ENCODE measurements at places on chromosomes 12 and 14.

DNA sequence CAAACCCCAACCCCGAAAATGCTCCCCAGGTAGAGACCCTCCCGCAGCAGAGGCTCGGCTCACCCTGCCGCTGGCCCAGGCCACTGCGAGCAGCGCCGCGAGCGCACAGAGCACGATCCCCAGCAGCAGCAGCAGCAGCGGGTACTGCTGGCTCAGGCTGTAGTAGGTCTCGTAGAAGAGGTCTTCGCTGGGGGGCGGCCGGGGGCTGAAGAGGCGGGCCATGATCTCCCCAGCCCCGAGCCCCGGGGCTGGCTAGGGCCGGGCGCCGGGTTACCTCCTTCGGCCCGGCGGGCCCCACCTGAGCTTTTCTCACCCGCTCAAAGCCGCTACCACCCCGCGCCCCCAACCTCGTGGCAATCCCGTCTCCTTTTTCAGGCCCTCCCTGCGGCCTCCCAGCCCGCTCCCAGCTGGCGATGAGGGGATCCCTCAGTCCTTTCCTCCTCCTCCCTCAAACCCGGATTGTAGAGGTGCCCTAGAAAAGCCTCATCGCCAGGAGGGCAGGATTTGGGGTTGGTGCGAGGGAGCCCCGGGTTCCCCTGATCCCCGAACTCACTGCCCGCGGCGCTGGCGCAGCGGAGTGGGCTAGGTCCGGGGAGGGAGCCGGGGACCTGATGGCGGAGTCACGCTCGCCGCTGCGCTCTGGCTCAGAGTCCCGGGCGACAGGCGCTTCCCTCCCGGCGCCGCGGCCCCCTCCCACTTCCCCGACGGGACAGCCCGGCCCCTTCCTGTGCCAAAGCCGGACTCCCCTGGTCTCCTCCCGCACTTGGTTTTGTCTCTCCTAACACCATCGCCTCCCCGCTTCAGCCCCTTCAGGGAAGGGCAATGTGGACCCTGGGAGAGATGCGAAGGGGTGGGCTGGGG lies at the start of gene ADCY4:
ADCY4 (minus strand) TSS at position 641 of the 861 bp plus-strand sequence; CDS start at position 222, 419 bp downstream.
- no peak for DNase-seq

- DNase-seq: no peak
These were observed 484.6 kb downstream of the VRK1 start for GRCh38 chr14:97281741-97282140.

GRCh38 chr12:48454667-48455066 lies 17.7 kb upstream of the ANP32D start:
- peak; percentile 14 for DNase-seq

GRCh38 chr12:107178776-107179175 lies 85.4 kb upstream of the CRY1 start:
- no peak for DNase-seq

GRCh38 chr12:116389990-116390389 lies 112.5 kb upstream of the MED13L start:
- DNase-seq: no peak

- DNase-seq: no peak
These were observed 65.6 kb downstream of the NTF3 start for GRCh38 chr12:5497329-5498053.

DNA sequence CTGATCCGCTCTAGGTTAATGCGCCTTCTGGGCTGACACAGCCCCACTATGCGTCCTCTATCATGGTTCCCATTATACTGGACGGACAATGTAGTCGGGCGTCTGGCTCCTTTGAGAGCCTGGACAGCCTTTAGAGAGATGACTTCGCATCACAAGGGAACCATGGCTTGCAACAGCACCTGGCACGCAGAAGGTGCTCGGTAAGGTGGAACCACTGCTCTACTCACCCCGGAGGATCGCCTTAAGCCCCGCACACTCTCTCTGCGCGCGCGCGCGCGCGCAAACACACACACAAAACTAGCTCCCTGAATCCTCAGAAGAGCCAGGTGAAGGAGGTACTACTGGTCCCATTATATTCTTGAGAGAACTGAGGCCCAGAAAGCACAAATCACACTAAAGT lies 7.1 kb downstream of the MAP3K12 start:
- no peak for DNase-seq

- no peak for DNase-seq
These were observed 197.7 kb upstream of the CNOT2 start for GRCh38 chr12:70045514-70045913.

DNA sequence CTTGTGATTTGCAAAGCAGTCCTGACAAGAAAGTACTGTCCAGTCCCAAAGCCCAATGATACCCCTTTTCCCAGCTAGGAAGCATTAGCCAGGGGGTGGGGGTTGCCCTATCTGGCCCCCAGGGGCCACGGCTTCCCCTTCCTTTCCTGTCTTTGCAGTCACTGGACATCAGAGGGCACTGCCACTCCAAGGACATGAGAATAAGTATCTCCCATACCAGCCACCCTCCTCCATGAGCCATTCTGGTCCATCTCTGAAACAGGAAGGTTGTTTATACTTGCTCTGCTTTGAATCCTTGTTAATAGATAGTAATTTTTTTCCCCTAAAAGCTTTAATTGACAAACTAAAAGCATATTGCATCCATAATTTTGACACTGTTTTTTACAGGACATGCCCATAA lies 29.7 kb downstream of the RBM19 start:
- no peak for DNase-seq

DNA sequence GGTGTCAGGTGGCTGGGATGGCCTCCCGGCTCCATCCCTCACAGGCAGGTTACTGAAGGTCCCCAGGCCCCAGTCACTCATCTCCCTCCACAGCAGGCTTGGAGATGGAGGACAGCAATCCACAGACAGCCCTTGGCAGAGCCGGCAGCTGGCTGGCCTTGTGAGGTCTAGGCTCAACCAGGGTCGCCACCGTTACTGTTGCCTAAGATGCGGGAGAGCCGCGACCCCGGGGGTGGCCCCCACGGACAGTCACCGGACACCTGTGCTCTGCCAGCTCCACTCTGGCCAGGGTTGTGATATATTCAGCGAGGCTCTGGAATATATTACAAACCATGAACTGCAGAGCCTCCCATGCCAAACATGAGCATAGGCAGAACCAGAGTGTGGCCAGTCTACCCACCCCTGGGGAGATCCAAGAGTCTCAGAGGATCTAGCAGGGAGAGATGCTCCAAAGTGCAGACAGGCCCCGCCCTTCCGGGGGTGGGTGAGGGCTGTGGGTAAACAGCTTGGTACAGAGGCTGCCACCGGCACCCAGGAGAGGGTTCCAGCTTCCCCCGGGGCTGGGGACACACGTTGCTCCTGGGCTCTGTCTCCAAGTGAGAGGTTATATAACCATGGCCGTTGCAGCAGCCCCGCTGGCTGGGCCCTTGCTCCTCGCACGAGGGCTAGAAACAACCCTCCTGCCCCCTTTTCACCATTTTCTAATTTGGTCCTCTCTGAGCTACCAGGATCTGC lies 55.9 kb upstream of the DIO3 start:
- no peak for DNase-seq

- DNase-seq: no peak
These were observed 7.6 kb downstream of the GPRC5A start for GRCh38 chr12:12898911-12899511.

- DNase-seq: no peak
These were observed 148.0 kb upstream of the G2E3 start for GRCh38 chr14:30410986-30411385.

- no peak for DNase-seq
These were observed 12.6 kb downstream of the EFCAB11 start for GRCh38 chr14:89941830-89942377.

- peak; percentile 53 for DNase-seq
These were observed 127.4 kb downstream of the KTN1 start for GRCh38 chr14:55707365-55707804.

- no peak for DNase-seq
These were observed 4.4 kb downstream of the CACNA1C start for GRCh38 chr12:2057041-2057794.

- peak; percentile 89 for DNase-seq
These were observed 55.2 kb upstream of the CERS5 start for GRCh38 chr12:50222275-50222783.

DNA sequence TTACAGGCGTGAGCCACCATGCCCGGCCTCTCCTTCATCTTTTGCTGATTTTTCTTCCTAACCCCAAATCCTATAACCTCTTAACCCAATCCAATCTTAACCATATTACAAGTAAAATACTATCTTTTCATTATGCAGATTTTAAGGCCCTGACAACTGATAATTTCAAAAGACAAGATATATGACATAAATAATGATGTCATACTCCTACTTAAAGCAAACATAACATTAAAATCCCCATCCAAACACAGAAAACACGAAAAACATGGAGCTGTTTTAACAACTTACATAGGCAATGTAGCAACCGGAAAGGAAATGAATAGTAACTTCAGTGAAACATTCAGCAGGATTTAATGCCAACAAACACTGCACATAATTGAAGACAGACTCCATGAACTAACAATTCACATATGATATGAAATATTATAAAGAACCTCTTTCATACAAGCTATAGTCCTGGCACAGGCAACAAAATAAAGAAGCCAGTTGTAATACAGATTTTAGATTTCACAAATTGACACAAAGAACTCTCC lies 21.5 kb downstream of the USP44 start:
- no peak for DNase-seq

DNA sequence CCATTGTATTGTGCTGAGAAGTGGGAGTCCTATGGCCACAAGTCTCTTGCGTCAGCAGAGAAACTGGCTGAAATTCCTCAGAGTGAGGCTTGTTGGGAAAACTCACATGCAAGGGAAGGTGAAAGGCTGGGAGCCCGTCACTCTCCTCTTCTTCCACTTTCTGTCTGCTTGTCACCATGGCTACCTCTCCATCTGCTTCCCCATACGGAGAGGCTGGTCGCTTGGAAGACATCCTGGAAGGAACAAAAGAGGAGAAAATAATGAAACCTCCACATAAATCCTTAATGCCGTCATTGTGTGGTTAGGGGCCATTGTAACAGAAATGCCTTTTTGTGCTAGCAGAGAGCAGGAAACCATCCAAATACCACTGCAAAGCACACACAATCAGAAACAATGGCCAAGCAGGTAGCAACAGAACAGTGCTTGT lies 53.7 kb downstream of the SOX5 start:
- no peak for DNase-seq

GRCh38 chr12:7060353-7060954 lies at the start of gene C1S:
TSS of gene C1S (plus strand) at chr12:7060718. CDS start at chr12:7061913, 1,195 bp downstream.
- DNase-seq: peak; percentile 92

- no peak for DNase-seq
These were observed 8.0 kb upstream of the GNPTAB start for GRCh38 chr12:101838628-101839323.

DNA sequence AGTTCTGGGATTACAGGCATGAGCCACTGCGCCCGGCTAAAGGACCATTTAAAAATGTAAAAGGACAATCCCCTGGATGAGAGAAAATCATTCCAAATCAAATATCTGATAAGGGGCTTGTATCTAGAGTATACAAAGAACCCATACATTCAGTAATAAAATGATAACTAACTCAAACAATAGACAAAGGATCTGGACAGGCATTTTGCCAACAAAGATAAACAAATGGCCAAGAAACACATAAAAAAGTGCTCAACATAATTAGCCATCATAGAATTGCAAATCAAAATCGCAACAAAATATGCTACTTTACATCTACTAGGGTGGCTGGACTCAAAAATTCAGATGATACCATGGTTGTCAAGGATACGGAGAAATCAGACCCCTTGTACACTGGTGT lies 8.5 kb upstream of the BICD1 start:
- no peak for DNase-seq

DNA sequence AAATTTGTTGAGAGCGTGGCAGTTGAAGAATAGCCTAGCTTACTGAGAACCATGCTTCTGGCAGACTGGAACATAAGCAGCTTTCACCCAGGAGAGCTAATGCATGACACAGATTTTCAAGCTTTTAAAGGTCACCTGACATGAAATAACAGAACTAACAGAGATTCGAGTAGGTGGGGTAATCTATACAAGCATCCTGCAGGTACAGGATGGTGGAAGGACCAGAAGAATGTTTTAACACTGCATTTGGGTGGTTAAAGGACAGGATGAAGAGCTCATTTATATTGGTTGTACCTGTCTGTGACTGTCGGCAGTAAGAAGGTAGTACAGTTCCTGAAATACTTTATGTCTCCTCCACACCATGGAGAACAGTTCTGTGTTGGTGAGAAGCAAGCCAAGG lies 8.9 kb downstream of the PELI2 start:
- no peak for DNase-seq

- DNase-seq: no peak
These were observed 334.2 kb downstream of the BMP4 start for GRCh38 chr14:53622447-53622846.

DNA sequence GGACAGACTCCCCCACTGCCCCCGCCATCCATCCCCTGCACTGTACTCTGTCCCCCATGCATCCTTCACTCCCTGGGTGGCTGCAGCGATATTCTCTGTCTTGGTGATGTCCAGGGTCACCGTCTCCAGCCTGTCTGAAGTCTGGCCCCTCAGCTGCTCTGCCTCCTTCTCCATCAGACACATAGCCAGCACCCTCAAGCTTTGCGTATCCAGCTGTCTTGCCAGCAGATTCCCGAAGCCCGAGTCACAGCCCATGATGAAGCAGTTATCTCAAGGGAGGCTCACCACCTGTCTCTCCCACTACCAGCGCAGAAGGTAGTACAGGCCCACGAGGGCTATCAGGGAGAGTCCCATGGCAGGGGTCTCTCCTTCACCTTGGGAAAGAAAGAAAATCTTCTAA lies 77.8 kb downstream of the HSD17B6 start:
- DNase-seq: no peak

DNA sequence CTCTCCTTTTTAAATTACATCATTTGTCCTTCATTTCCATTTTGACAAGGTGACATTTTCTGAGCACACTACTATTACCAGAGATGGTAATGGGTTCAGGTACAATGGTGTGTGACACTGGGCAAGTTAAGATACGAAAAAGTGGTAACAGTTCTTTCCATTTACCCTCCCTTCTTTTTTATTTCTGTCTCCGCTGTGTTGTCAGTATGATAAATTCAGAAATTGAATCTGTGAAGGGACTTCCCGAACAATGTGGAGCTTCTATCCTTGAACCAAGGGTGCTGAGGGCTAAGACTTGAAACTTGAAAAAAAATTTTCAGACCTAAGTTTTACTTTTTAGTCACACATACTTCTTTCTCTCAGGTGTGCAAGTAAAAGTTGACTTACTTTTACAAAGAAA lies 103.7 kb downstream of the ERC1 start:
- DNase-seq: no peak

GRCh38 chr12:44227616-44228015 lies 391.7 kb downstream of the TMEM117 start:
- no peak for DNase-seq

DNA sequence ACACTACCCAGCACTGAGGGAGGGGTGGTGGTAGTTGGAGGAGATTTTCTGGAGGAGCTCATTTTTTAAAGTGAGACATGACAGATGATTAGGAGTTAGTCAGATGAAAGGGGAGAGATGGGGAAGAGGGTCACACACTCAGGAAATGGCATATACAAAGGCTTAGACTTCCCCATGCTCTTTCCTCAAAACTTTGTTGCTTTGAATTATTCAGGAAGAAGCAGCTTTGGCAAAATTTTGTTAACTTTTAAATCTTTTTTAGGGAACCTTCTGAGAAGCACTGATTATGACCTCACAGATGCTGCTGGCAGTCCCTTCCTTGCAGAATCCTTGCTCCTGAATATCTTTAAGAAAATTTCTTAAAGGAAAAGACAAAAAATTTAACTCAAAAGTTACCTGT lies 19.8 kb downstream of the ALDH6A1 start:
- DNase-seq: no peak

GRCh38 chr12:34333337-34333736 lies 311.0 kb downstream of the ALG10 start:
- no peak for DNase-seq
